ENCODE measurements at places on chromosomes 7 and 10.

DNA sequence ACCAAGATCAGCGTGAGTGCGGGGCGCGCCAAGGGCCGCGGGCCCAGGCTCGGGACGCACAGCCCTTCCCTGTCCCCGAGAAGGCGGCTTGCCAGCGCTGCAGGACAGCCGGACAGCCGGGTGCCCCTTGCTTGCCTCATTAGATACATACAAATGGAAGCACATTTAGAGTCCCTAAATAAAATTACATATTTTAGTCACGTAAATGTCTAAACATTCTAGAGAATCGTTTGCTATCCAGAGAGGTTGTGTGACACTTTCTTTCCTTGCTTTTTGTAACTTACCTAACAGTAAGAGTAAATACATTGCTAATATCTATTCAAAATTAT, 4.8 kb downstream of the VSTM2A start:
- DNase-seq = no peak

- peak; percentile 64 for DNase-seq
Observed at GRCh38 chr7:104272767-104273384, 55.5 kb upstream of the LHFPL3 start.

GRCh38 chr7:105212212-105212611, 176.5 kb downstream of the SRPK2 start:
- DNase-seq = no peak

GRCh38 chr10:103881416-103882284, 26.3 kb upstream of the SH3PXD2A start:
- DNase-seq = no peak

- DNase-seq = no peak
Observed at GRCh38 chr7:102814025-102814471, 65.2 kb downstream of the FAM185A start.

DNA sequence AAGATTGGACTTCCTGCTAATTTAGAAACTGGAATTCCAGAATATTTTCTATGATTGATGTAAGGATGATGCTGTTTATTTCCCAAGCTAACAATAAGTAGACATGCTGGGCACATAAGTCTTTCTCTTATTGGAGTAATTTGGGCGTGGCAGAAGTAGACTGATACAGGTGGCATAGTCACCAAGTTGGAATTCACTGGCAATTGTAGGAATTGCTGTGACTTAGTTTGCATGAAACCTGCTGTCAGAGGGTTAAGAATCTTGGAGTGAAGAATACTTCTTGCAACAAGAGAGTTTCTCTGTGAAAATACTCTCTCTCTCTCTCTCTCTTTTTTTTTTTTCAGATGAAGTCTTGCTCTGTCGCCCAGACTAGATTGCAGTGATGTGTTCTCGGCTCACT, 569.7 kb downstream of the REEP3 start:
- DNase-seq = no peak

DNA sequence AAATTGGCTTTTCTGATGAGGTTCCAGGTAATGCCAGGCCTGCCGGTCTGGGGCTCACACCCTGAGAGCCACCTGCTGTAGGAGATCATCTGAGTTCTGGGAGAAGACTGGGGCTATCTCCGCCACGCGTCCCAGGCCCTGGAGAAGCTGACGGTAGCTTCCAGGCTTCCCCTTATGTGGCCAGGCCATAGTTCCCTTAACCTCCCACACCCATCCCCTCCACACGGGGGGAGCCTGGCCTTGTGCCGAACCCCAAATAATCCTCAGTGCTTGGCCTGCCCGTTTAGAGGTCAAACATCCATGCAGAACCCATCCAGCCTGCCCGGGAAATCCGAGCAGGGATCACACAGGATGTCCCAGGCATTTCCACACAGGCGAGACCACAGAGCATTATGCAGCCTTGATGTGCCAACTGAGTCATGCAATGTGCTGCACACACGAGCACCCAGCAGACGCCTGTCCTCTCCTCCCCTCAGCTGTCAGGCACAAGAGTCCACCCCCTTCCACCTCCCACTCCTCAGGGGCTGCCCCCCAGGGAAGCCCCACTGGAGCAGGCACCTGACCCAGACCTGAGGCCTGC, 176.2 kb downstream of the PRKAG2 start:
- no peak for DNase-seq

DNA sequence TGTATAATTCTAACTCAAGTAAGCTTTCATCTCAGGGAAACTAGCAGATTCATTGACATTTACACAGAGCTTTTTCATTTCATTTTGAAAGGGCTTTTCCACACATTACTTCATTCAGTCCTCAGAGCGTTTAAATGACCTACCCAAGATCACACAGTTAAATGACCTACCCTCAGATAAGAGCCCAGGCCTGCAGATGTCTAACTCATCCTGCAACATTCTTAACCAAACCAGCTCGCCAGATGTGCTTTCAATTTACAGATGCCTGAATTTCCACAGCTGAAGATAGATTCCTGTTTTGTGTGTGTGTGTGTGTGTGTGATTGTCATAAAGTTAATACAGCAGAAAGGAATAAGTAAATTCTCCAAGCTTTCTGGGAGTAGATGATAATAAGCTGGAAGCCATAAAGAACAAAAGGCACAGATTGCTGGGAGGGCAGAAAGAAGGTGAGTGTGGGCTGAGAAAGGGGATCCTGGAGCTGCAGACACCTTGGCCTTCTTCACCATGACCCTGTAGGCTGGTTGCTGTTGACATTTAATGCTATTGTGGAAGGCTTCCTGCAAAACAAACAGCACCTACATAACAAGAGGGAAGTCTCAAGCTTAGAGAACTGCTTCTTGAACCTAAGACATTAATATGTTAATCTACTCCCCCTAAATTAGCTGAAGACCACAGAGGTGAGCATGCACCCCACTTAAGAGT, 489.7 kb upstream of the CELF2 start:
- no peak for DNase-seq

DNA sequence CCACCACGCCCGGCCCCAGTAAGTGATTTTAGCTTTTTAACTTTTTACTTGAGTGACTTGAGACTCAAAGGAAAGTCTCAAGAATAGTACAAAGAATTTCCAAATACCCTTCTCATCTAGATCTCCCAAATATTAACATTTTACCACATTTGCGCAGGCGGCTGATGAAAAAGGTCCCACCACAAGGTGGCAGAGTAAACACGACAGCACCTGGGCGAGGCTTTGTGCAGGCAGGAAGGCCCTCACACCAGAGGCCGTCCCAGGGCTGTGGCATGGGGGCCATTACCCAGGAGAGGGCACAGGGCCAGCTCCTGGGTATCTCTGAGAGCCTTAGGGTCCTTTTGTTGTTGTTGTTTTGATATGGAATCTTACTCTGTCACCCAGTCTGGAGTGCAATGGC, 50.0 kb upstream of the WIPI2 start:
- peak; percentile 24 for DNase-seq

DNA sequence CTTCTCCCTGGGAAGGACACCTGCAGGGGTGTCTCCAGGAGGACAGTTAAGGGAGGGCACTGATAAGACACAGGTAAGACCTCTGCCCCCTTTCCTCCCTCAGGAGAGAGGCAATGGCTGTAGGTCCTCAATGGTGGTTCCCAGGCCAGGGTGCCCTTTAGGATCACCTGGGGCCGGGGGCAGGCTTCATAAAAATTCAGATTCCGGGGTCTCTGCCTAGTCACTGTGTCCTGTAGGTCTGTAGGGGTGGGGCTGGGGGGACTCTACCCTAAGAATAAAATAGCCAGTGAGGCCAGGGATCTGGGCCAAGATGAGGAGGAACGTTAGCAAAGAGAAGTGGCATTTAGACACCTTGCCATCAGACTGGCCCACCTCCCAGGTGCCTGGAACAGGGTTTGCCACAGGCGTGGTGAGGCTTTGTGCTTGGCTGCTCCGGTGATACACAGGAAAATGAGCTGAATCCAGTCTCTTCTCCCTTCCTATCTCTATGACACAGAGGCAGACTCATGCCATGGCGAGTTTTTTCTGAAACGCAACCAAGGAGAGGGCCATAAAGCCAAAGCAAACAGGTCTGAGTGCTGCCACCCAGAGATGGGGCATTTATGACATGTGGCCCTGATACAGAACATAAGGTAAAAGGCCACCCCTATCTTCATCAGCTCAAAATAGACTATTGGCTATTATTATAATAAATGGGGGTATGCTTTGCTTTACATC, 52.6 kb downstream of the SH3PXD2A start:
- DNase-seq = no peak

DNA sequence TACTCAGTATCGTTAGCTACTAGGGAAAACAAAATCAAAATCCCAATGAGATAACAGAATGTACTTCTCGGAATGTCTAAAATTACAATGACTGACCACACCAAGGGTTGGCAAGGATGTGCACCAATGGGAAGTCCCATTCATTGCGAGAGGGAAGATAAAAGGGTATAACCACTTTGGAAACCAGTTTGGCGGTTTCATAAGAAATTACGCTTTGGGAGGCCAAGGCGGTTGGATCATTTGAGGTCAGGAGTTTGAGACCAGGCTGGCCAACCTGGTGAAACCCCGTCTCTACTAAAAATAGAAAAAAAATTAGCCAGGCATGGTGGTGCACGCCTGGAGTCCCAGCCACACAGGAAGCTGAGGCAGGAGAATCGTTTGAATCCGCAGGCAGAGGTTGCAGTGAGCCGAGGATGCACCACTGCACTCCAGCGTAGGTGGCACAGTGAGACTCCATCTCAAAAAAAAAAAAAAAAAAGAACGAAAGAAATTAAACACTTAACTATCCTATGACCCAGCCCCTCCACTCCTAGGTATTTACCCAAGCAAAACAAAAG, 7.6 kb downstream of the HACD1 start:
- no peak for DNase-seq

- DNase-seq = no peak
Observed at GRCh38 chr10:77575271-77576006, 62.2 kb downstream of the KCNMA1 start.

DNA sequence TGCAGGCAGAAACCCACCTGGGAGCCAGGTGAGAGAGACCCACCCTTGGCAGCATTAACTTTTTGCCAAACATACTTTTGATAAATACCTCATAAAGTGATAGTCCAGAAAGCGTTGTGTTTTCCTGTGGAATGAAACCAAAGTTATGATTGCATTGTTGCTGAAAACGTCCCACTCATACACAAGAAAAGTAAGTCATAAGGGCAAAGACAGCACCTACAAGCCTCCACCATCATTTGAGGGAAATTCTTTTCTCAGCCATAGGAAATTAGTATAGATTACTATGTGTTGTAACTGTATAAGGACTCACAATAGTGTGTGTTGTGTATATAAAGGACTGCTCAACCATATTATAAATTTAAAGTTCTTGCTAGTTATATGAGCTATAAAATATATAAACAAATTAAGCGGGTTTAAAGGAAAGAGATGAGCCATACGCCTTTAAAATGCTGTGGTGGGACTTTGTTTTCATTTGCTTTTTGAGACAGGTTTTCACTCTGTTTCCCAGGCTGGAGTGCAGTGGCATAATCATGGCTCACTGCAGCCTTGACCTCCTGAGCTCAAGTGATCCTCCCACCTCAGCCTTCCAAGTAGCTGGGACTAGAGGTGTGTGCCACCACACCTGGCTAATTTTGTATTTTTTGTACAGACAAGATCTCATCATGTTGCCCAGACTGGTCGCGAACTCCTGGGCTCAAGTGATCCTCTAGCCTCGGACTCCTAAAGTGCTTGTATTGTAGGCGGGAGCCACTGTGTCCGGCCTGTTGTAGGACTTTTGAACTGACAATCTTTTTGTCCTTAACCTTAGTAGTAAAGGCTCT, 160.8 kb downstream of the PKD1L1 start:
- no peak for DNase-seq

- DNase-seq = no peak
Observed at GRCh38 chr10:27743012-27743876, 2.4 kb downstream of the MKX start.

GRCh38 chr10:14123139-14123538, 207.6 kb downstream of the FRMD4A start:
- no peak for DNase-seq

- DNase-seq = no peak
Observed at GRCh38 chr7:91912494-91912893, 28.2 kb upstream of the AKAP9 start.

DNA sequence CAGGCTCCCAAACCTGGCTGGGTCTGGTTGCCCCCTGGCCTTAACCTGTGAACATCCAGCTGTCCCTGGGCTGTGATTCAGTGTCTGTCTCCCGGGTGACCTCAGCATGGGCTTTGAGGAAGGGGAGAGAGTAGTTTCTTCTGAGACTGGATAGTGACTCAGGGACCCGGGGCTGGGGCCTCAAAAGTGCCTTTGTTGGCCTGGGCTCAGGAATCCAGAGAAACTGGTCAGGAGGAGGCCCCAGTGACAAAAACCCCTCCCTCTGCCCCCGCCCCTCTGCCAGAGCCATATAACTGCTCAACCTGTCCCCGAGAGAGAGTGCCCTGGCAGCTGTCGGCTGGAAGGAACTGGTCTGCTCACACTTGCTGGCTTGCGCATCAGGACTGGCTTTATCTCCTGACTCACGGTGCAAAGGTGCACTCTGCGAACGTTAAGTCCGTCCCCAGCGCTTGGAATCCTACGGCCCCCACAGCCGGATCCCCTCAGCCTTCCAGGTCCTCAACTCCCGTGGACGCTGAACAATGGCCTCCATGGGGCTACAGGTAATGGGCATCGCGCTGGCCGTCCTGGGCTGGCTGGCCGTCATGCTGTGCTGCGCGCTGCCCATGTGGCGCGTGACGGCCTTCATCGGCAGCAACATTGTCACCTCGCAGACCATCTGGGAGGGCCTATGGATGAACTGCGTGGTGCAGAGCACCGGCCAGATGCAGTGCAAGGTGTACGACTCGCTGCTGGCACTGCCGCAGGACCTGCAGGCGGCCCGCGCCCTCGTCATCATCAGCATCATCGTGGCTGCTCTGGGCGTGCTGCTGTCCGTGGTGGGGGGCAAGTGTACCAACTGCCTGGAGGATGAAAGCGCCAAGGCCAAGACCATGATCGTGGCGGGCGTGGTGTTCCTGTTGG, at the start of gene CLDN4:
CLDN4 (plus strand) TSS at position 316 of the 903 bp plus-strand sequence; CDS start at position 522, 206 bp downstream.
- no peak for DNase-seq

- DNase-seq = no peak
Observed at GRCh38 chr10:88983939-88984338, 6.7 kb upstream of the FAS start.

DNA sequence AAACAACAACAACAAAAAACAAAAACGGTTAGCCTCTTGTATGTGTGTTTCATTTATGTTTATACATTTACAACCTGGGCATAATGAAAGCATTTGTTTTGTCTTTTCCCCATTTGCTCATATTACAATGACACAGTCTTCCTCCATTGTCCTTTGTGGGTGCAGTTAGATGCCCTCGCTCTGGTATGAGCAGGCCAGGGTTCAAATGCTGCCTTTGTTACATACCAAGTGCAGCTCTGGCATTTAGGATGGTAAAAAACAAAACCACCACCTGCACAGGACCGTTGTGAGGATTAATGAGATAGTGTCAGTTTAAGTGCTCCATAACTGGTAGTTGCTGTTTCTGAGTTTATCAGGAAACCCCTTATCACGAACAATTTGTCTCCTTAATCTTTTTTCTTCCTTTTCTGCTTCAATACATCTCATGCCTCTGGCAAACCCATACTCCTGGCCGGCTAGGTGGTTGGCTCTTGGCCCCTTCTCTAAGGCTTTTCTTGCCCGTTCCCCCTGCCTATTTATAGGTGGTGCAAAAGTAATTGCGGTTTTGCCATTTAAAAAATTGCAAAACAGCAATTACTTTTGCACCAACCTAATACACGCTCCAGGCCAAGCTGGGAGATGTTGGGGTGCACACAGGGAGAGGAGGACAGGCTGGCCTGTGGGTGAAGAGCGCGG, 18.6 kb upstream of the TMEM225B start:
- no peak for DNase-seq

All from midbrain (tissue), 1 donor.